ENCODE measurements at places on chromosomes 5 and 9. TPM values are rescaled to one million over a fixed set of nuclear protein-coding genes. Genes with fewer than 3 reads are reported as not detected.

DNA sequence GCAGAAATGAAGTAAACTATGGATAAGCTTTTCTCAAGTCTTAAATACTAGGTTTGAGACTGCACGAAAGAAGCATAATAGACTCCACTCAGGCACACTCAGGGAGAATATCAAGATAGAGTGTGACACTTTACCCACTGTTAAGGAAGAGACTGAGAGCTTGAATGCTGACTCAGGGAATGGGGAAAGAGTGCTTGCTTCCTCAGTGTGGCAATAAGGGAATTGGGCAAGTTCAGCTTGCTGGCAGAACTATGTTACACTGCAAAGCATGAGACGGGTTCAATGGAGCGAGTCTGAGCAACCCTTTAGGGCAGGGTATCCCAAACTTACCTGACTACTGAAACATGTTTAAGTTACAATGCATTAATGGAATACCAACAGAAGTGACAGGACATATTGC, 237.7 kb upstream of the MEF2C start:
- DNase-seq = no peak

DNA sequence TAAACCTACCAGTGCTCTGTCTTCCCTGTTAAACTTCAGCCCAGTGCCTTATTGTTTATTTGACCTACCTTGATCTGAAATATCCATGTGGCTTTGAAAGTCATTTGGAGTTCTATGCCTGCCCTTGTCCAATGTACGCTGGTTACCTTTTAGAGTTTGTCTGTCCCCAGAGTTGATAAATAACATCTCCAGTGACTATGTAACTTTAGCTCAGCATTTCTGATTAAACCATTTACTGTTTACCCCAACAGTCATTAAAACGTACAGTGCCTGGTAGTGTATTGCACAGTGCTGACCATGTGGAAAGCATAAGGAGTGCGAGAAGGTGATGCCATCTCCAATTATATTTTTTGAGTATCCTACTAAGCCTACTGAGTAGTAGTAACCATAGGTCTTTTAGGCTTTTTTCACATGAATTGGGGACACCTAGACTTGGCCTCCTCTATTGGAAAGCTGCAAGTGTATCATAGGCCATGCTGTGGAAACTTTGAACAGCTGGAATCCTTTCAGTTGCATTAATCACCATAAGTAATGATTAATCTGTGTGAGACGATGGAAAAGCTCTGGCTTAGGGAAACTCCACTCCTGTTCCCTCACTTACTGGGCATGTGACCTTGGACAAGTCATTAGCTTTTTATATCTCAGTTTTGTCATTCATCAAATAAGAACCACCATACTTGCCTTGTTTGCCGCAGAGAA, 93.5 kb downstream of the MAST4 start:
- DNase-seq = no peak

GRCh38 chr9:127531676-127532075, 80.4 kb downstream of the LRSAM1 start:
- DNase-seq = no peak

- peak; percentile 57 for DNase-seq
Measured at GRCh38 chr9:69122082-69122548, 52.0 kb upstream of the TJP2 start.

DNA sequence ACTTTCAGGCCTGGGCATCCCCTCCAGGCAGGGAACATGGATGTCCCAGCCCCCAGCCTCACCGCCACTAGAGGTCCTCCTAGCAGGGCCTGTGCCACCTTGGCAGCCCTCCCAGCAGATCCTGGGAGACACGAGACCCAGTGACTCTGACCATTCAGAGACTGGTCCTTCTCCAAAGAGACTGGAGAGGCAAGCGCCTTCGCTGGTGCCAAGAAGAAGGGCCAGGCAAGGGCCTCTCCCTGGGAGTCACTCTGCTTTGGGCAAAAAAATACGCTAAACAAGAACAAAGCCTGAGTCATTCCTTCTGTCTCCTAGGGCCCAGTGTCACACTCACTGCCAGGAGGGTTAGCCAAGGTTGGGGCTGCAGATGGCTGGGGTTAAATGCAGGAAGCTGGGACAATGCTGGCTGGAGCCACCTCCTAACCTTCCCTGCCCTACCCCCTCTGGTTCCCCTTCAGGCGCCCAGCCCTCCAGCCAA, 35.3 kb upstream of the SMIM23 start:
- no peak for DNase-seq

- DNase-seq = no peak
Measured at GRCh38 chr5:116695681-116696080, 121.1 kb upstream of the SEMA6A start.

DNA sequence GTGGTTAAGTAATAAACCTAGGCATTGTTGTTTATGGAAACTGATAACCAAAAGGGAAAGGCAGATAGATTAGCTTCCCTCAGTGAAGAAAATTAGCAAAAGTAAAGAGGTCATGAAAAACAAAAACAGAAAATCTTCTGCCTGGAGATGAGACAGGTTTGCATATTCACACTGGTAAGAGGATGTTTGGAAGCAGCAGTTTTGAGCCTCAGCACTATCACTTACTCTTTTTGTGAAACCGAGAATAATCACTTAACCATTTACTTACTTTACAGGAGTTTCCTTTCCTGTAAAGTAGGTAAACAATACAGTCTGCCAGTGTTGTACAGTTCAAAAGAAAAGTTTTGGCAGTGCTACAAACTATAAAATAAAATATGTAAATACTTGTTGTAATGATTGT, 35.5 kb upstream of the EMB start:
- no peak for DNase-seq

- no peak for DNase-seq
Measured at GRCh38 chr9:12737871-12738270, 36.9 kb upstream of the LURAP1L start.

DNA sequence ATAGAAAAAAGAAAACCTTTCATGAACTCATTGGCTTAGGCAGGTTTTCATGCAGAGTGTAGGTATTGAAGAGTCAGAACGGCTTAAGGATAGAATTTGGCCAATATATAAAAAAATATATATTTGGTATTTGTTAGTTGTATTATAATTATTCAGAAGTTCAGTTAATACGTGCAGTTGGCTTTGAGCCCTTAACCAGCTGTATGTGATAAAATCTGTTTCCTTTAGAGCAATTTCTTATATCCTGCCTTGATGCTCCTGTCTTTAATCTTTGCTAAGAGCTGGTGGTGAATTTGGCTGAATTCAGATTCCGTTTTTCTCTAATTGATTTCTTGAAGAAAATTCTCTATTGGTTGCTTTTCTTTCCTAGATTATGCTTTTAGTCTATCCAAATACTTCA, 3.7 kb downstream of the ANXA1 start:
- no peak for DNase-seq

The ABLIM3 gene
- 15.9 TPM for total RNA-seq
